ENCODE measurements at places on chromosomes 5 and 9.

GRCh38 chr9:8558176-8558575, 758.6 kb upstream of the DMAC1 start:
- H3K4me3 ChIP-seq = no peak overlapping the region
- no peaks in the 10 kb centered on the region for H3K36me3 ChIP-seq
- no peak overlapping the region for H3K27ac ChIP-seq
- DNase-seq = no peak

- no peak overlapping the region for H3K4me3 ChIP-seq
- H3K36me3 ChIP-seq = no peaks in the 10 kb centered on the region
- no peaks in the 10 kb centered on the region for H3K27me3 ChIP-seq
- H3K4me1 ChIP-seq = peaks cover 27% of the 10 kb centered on the region
Measured at GRCh38 chr5:96675882-96676281, 13.7 kb downstream of the CAST start.

- no peak overlapping the region for H3K4me3 ChIP-seq
- peaks cover 24% of the 10 kb centered on the region for H3K36me3 ChIP-seq
- no peaks in the 10 kb centered on the region for H3K4me1 ChIP-seq
- DNase-seq = no peak
Measured at GRCh38 chr5:88861231-88861630, 21.8 kb downstream of the MEF2C start.

GRCh38 chr9:33042473-33042872, 17.4 kb downstream of the DNAJA1 start:
- peaks cover 8% of the 10 kb centered on the region for H3K36me3 ChIP-seq
- H3K27ac ChIP-seq = no peak overlapping the region
- no peak overlapping the region for H3K4me3 ChIP-seq

DNA sequence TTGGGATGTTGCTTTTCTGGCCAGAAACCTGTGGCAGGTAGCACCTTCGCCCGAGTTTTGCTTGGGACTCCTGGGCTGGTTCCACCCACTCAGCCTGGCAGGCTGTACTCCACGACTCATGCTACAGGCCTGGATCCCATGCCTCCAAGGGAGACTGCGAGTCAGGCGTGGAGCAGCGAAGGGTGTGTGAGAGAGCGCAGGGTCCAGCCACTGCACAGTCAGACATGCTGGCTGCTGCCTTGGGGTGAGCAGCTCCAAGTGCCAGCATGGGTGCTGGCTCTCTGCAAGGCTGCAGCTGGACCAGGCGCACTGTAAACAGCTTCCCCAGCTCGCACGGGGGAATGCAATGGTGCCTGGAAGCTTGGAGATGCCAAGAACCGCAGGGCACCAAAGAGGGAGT, 249.6 kb upstream of the EDIL3 start:
- H3K4me1 ChIP-seq = no peaks in the 10 kb centered on the region
- no peak for DNase-seq
- no peaks in the 10 kb centered on the region for H3K36me3 ChIP-seq
- no peak overlapping the region for H3K4me3 ChIP-seq

GRCh38 chr9:120625222-120625621, 45.3 kb upstream of the CDK5RAP2 start:
- no peaks in the 10 kb centered on the region for H3K27me3 ChIP-seq
- no peak overlapping the region for H3K4me3 ChIP-seq
- no peak for DNase-seq
- H3K36me3 ChIP-seq = no peaks in the 10 kb centered on the region
- H3K27ac ChIP-seq = no peak overlapping the region

- H3K4me3 ChIP-seq = no peak overlapping the region
- H3K36me3 ChIP-seq = no peaks in the 10 kb centered on the region
- H3K4me1 ChIP-seq = no peaks in the 10 kb centered on the region
- no peaks in the 10 kb centered on the region for H3K27me3 ChIP-seq
Measured at GRCh38 chr5:111585291-111585690, 73.0 kb upstream of the STARD4 start.

DNA sequence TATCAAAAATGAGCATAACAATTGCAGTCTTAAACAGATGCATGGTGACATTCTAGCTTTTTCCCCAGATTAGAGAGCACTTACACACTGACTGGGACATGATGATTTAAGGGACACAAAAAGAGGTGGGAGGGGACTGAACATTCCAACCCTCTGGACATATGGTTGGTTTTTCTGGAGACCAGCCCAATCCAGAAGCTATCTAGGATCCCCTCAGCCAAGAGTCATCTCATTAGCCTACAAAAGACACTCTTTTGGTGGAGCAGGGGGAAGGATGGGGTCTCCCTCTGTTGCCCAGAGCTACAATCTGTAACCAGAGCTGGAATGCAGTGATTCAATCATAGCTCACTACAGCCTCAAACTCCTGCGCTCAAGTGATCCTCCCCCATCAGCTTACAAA, 97.3 kb upstream of the IQGAP2 start:
- no peak overlapping the region for H3K27ac ChIP-seq
- no peaks in the 10 kb centered on the region for H3K27me3 ChIP-seq
- no peak overlapping the region for H3K4me3 ChIP-seq
- peaks cover 16% of the 10 kb centered on the region for H3K4me1 ChIP-seq
- H3K36me3 ChIP-seq = no peaks in the 10 kb centered on the region
- no peak for DNase-seq

DNA sequence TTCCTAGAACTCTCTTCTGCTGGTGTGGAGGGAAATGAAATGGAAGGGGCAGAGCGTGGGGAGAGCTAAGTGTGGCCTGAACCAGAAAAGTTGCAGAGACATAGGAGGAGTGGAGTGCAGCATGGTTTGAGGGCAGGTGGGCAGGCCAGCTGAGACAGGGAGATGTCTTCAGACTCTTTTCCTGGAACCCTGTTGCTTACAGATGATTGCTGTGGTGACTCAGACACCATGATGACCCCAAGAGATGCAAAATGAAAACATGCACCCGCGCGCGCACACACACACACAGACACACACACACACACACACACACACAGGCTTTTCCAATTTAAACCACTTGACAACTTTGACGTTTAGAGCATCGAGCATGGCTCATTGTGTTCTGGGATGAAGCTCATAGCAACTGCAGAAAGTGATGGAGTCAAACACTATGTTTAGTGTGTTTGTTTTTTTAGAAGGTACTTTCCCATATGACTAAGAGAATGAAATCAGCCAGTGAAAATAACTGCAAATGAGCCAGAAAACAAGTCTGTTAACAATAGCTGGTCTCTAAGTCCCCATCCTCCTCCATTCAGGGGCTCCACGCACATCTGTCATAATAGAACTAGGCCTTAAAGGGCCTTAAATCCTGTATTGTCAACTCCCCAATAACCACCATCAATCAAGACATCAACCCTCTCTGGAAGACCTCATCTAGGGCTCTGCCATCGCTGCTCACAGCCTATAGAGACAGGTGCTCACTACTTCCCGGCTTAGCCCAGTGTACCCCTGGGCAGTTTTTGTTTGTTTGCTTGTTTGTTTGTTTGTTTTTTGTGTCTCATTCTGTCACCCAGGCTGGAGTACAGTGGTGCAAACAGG, 9.6 kb downstream of the TMOD1 start:
- H3K4me1 ChIP-seq = peaks cover 13% of the 10 kb centered on the region
- H3K4me3 ChIP-seq = no peak overlapping the region
- peak; percentile 9 for DNase-seq
- no peak overlapping the region for H3K27ac ChIP-seq

- no peaks in the 10 kb centered on the region for H3K36me3 ChIP-seq
- H3K4me3 ChIP-seq = no peak overlapping the region
- no peaks in the 10 kb centered on the region for H3K4me1 ChIP-seq
- no peak overlapping the region for H3K27ac ChIP-seq
- no peaks in the 10 kb centered on the region for H3K27me3 ChIP-seq
- DNase-seq = no peak
Measured at GRCh38 chr5:94366811-94367210, 251.6 kb downstream of the KIAA0825 start.

Measured in MM.1S (cell line).